SHP77 treated with DMSO at 0.1 percent for 48 hours (cell line): ENCODE measurements at places on chromosomes 1 and 21.

DNA sequence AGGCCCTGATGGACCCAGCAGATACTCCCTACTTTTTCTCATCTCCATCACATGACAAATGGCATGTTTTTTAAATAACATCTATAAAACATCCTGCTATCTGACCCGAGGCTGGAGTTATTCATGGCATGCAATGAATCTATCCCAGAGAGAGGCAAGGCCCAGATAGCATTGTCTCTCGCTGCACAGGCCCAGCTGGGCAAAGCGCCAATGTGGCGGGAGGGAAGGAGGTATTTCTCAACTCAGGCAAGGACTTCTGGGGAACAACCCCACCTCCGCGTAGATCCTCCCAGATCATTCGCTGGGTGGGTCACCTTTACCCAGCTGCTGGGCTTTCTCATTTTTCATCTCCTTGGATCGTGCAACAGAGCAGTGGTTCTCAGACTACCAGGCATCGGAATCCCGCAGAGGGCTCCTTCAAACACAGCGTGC lies 59.8 kb downstream of the ERG start:
- DNase-seq = peak; percentile 35

- no peak for DNase-seq
Measured at GRCh38 chr1:15187175-15188129, 33.9 kb downstream of the TMEM51 start.

GRCh38 chr1:212553676-212554075 lies 54.9 kb upstream of the ATF3 start:
- DNase-seq = no peak

DNA sequence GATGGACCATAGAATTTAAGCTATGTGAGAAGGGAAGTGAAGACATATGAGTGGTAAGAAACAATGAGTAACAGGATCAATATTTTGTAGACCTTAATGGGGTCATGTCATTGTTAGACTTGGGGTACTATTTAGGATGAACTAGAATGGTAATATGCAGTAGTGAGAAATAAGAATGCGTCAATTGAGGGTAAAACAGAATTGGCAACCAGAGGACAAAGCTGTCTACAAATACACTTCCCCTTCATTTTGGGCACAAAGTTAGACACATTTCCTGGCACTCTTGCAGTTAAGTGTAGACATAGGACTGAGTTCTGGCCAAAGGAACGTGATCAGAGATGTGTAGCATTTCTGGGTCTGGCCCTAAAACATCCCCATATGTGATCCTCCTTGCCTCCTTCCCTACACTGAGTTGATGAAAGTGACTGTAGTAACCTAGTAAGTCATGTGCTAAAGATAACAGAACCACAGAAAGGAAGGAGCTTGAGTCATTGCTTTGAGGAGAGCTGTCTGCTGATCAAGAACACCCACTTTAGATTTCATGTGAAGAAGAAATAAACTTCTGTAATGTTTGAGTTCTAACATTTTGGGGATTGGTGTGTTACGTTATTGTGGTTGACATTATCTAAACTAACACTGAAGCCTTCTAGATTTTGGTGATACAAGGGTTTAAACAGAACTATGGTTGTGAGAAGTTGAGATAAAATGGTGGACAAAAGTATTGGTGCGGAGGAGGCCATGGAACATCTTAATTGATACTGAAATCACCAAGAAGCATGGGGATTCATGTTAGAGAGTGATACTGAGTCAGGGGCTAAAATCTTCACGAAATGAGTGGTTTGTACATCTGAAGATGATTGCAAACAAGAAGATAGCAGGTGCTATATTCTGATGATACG lies 41.7 kb downstream of the CD55 start:
- DNase-seq = no peak

GRCh38 chr1:5423109-5423508 lies 569.1 kb downstream of the NPHP4 start:
- peak; percentile 81 for DNase-seq

GRCh38 chr1:27935721-27936120 lies 921 bp downstream of the SMPDL3B start:
- no peak for DNase-seq

DNA sequence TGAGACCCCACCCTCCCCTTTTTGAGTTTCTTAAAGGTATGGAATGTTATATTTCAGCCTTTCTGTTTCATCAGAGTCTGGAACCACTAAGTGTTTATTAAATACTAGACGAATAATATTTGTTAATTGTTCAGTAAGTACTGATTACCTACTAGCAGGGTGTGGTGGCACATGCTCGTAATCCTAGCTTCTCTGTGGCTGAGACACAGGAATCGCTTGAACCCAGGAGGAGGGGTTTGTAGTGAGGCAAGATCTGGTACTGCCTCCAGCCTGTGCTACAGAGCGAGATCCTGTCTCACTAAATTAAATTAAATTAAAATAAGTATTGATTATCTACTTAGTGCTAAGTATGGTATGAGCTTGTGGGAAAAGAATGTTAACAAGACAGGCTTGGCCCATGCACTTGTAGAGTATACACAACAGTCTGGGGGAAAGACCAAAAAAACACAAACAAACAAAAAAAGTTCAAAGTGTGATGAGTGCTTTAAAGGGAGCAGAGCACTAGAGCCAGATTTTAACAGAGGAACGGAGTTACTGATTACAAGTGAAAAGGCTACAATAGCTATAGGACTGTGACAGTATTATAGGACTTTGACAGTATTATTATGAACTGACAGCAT lies 2.4 kb downstream of the CEPT1 start:
- DNase-seq = no peak

- peak; percentile 30 for DNase-seq
Measured at GRCh38 chr1:165075725-165076370, 280.7 kb downstream of the LMX1A start.

DNA sequence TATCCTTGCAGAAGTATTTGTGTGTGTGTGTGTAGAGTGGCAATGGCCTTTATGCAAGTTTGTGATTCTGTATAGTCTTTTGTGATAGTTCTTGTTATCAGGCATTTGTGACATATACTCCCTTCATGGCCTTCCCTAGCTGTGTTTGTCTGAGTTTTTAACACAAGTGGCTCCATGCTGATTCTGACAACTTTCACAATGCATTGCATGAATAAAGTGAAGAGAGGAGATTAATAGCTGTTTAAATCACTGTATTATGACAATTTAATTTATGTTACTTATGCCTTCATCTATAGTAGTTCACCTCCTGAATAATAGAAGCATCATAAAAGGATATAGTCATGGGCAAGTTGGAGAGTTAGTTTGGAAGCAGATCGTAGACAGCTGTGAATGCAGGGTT lies 17.2 kb upstream of the MCOLN3 start:
- DNase-seq = no peak

- no peak for DNase-seq
Measured at GRCh38 chr1:219681876-219682275, 69.0 kb upstream of the ZC3H11B start.

DNA sequence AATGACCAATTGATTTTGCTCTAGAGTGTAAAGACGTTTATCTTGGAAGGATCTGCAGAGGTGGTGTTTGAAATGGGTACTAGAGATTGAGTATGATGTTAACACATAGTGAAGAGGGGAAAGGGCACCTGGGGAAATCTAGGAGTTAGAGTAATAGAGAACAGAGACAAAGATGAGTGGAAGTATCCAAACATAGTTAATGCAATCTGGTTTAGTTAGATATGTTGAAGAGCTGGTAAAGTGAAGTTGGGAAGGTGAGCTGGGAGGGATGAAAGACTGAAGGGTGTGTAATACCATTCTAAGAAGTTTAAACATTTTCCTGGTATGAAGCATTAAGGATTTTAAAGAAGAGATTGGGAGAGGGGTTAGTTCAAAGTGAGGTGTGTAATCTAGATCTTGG lies 11.0 kb downstream of the XPR1 start:
- no peak for DNase-seq

DNA sequence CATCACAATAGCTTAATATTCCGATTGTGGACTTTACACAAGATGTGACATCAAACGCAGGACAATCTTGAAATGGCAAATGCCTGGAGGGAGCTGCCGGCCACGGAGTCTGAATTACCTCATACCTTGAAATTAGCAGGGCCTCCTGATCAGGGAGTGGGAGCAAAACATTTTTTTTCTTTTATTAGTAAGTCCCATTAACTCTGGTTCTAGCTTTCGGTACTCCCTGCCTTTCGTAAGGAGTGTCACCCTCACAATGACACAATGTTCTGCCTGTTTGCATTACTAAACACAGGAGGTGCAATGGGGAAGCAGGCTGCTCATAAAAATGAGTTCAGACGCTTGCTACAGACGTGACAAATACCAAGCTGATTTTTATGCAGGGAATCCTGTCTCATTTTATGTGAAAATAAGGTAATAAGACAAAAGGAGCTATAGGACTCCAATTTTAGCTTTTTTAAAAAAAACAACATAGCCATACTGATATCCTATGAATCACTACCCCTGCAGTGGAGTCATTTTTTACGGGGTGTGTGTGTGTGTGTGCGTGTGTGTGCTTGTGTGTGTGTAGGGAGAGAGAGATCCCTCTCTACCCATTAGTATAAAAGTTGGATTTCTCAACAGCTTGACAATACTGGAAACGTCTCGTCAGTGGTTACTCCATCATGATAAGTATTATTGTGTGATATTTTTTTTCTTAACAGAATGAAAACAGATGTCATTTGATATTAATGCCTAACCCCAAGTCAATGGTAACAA lies 205.1 kb upstream of the RUNX1 start:
- DNase-seq = no peak

DNA sequence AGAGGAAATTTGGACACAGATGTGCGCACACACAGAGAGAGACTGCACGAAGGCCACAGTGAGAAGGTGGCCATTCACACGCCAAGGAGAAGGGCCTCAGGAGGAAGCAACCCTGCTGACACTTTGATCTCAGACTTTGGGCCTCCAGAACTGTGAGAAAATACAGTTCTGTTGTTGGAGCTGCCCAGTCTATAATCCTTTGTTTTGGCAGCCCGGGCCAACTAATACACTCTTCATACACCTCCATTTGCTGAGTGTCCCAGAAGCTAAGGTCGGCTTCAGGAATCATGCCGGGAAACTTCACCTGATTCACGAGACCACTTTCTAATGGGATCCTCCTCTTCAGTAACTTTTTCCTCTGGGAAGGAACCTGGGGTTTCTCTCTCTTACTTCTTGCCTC lies 23.2 kb downstream of the HUNK start:
- no peak for DNase-seq

DNA sequence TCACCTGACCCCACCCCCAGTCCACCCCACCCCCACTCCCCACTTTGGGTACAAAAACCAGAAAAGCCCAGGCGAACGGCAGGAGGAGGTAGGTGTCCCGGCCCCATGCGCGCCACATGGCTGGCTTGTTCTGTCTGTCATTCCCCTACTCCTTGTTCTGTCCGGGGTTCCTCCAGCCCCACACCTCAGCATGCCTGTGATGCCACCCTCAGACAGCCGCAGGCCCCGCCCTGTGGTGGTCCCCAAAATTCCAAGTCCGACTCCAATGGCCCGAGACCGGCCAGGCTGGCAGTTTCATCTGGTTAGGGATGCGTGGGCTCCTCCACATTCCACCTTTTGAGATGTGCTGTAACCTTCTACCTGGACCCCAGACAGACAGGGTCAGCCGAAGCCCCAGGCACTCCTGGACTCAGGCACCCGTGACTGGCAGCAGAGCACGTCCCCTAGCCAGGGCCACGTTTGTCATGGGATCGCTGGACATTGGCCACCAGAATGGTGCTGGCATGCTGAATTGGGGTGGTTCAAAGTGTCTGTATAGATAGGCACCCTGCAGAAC lies 94.4 kb downstream of the WDR4 start:
- no peak for DNase-seq

- DNase-seq = no peak
Measured at GRCh38 chr1:175725684-175726083, 17.7 kb downstream of the TNR start.

DNA sequence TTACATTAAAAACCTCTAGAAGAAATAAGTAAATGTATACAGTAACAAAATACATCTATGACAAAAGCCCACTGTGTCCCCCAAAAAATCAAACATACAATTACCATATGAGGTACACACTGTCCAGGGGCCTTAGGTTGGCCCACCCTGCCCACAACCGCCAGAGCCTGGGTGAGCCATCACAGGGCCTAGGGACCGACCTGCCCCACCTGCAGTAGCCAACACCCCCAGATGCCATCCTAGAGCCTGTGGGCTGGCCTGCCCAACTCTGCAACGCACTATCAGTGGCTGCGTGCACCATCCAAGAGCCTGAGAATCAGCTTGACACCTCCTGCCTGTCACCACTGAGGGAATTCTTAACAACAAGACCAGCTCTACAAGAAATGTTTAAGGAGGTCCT lies 39.0 kb downstream of the FAF1 start:
- DNase-seq = no peak

GRCh38 chr1:85278853-85279314 lies 2.5 kb upstream of the BCL10 start:
- DNase-seq = no peak

GRCh38 chr21:34330055-34330454 lies 33.8 kb upstream of the KCNE2 start:
- no peak for DNase-seq

- no peak for DNase-seq
Measured at GRCh38 chr1:170634293-170634692, 29.6 kb upstream of the PRRX1 start.

DNA sequence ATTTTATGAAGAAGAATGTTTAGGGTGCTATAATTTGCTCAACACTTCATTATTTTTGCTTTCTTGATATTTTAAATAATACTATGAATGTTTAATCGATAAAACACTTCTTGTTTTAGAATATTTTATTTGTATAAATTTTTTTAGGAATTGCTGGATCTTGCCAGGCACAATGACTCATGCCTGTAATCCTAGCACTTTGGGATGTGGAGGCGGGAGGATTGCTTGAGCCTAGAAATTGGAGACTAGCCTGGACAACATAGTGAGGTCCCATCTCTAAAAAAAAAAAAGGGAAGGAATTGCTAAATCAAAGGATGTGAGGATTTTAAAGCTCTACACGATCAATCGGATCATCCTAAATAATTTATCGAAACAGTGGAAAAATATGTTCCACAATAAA lies 17.6 kb downstream of the RNF11 start:
- no peak for DNase-seq

DNA sequence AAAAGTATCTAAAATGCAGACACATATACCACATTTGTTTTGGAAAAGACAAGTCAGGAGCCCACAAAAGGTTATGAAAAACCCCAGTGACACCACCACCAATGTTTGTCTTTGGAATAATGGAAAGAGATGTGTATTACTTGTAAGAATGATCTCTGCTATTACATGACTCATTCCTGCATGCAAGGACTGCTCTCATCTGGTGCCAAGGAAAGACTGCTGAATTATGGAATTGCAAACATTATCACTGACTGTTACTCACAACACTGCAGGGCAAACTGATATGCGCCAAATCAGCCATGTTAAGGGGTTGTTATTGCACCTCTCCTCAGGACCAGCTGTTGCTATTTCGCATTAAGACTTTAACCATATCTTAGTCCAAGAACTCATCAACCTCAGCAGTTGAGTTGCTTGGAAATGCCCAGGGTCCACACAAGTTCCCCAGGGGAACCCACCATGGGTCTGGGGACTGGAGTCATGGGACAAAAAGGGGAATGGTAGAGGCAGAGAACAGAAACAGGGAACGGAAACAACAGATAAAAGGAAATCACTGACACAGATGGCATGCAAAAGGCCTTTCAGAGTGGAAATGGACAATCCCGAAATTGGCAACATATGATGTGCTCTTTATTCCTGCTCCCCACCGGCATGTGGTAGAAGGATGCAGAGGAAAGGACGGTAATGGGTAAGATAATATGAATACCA lies 34.4 kb downstream of the CAPZB start:
- DNase-seq = no peak
